Activated CD4-positive, alpha-beta T cell treated with anti-CD3 and anti-CD28 coated beads, Interleukin-2, amount 50 U/mL, for 48 hours (primary cell): ENCODE measurements at places on chromosomes 7 and 10.
A peak's percentile ranks its signal among the peaks of the same experiment; 100 is the strongest.

- no peak for DNase-seq
Measured at GRCh38 chr7:37671876-37672275, 11.7 kb upstream of the GPR141 start.

- no peak for DNase-seq
Measured at GRCh38 chr10:102538811-102539210, 35.0 kb downstream of the SUFU start.

DNA sequence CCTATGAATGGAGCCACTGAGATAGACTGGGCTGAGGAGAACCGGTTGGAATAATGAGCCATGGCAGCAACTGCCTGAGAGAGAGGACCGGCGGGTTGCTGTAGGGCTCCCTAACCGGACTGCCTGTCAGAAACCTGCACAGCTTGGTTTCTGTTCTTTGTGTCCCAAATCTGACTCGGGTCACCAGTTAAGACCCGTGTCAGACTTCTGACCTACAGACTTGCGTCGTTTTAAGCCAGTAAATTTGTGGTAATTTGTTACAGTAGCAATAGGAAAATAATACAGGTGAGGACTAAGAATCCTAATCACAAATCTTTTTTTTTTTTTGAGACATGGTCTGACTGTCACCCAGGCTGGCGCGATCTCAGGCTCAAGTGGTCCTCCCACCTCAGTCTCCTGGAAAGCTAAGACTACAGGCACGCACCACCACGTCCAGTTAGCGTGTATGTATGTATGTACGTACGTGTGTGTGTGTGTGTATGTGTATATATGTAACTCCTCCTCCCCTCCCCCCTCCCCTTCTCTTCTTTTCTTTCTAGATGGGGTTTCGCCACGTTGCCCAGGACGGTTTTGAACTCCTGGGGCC lies 672 bp upstream of the DDX56 start:
- DNase-seq, result no peak

- DNase-seq, result peak; percentile 59
Measured at GRCh38 chr7:74417419-74417971, 36.2 kb upstream of the GTF2IRD1 start.

DNA sequence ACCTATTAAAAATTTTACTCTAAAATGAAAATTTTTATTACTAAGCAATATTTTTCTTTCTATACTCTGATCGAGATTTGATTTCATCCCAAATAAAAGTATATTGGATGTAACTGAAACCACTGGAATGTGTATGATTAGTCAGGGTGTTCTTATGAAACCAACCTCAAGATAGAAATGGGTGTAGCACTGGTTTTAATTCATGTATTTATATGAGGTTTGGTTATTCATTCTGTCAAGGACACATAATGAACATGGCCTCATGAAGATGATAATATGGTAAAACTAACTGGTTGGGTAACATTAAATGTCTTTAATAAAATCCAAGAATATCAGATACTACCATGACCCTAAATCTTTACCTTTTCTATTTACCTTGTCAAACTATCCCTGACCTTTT lies 197.7 kb downstream of the SEMA3A start:
- no peak for DNase-seq

DNA sequence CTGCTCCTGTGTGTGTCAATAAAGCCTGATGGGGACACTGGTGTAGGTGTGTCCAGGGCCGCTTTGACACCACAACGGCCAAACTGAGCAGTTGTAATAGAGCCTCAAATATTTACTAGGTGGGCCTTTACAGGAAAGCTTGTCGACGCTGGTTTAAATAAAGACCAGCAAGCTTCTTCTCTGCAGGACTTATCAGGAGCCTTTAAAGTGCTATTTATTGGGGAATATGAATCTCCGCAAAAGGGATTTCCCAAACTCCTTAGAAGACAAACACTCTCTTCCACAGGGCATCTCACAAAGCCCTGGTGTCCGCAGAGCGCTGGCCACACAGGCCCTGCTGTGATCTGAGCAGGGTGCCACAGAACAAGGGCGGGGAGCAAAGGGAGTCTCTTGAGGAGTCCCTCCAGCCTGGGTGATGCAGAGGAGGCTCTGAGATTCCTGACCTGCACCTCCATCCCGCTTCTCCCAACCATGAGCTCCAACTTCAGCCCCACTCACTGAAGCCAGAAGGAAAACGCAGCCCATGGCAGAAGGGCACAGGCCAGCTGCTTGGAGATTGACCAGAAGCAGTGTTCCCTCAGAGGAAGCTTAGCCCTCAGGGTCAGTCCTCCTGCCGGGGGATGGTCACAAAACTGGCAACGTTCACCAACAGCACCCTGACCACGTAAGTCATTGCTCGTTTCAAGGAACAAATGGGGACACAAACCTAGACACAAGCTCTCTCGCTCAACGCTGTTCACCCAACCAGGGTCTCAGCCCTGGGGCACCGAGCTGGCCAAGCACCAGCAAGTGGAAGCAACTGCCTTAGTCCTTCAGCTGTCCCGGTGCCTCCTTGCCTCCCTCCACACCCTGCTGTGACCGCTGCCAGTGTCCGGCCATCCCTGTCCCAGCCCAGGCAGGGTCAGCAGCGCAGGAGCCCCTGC lies 129.5 kb downstream of the OAT start:
- DNase-seq, result no peak

DNA sequence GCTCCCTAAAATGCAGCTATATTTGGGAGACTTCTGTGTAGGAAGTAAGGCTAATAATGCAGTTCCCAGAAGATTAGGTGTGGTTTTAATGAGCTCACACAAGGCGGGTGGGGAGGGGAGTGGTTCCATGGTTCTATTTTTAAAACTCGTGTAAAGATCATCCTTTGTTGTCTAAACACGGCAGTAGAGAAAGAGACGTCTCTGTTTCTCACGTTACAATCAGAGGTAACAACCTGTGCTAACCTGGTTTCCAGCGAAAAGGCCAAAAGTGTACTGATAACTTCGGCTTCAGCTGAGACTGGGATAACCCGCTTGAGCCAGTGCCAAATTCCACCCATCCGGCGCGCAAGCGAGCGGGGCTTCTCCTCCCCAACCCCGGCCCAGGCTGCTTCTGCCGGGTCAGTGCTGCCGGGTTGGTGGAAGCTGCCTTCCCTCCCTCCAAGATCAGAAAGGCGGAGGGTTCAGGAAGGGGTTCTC lies 2.5 kb upstream of the MAP3K8 start:
- DNase-seq, result no peak

DNA sequence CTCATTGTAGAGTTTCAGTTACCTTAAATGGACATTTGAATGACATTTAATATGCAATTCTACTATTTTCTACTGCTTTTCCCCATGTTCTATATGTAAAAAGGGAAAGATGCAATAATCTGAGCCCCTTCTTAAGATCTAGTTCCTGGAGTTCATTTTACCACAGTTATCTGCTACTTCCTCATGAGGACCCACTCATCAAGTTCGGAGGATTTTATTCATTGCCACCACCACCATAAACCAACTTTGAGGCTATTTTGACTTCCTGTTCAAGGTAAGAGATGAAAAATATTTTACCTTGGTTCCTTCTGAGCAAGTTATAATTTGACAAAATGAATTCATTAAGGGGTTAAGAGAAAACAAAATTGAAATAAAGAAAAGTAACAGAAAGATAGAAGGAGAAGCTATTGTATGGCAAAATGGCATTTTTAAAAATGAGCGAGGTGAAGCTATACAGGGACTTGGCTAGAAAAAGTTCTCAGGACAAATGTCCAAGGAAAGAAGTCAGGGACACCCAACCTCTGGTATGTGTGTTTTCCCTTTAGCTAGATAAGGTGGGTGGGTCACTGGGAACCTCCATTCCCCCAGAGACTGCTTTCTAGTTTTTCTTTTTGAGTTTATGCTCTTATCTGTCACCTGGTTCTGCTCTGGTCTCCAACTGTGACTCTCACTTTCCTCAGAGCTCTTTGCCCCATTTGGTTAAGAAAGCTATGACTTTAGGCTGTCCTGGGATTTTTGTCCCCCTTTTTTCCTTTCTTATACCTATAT lies 14.9 kb upstream of the FAM3C start:
- no peak for DNase-seq

DNA sequence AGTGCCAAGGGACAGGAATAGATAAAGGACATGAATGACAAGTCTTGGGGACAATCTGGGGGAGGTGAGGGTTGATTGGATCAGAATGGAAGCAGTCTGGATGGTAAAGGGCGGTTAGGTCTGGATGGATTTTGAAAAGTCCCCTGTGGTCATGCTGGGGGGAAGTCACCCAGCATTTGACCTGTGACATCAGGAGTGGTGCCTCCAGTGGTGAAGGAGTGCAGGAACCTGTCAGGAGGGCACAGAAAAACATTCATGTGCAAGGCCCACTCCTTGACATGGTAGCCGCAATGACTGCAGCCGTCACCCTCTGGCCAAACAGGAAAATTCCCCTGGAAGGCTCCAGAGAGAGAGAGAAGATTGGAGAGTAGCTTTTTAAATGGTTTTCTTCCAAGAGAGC lies 304.8 kb downstream of the GFRA1 start:
- no peak for DNase-seq

DNA sequence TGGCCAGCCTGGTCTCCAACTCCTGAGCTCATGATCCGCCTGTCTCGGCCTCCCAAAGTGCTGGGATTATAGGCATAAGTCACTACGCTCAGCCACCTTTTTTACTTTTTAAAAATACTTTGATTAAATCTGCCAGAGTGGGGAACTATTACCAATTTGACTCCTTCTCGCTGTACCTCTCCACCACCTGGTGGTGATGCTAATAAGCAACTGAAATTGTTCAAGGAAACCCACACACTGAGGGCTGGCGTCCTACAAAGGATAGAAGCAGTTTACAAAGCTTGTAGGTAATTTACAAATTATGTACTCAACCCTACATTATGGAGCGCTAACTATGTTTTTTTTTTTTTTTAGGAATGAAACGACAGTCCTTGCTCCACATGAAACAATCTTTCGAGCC lies 111.1 kb downstream of the CPED1 start:
- DNase-seq, result no peak

DNA sequence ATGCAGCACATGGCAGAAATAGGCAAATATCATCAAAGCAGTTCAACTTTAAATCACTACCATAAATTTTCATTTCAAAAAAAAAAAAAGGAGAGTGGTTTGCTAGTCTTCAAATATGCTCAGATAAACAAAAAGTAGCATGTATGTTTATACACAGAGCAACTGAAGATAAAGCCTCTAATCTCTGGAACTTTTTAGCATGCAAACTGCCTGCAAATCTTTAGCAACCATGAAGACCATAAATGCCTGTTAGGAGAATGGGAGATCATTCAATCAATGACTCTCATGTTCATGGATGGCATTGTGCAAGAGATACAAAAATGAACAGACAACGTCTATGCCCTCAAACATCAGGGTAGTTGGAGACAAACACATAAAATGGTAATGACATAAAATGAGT lies 57.3 kb downstream of the ORC5 start:
- DNase-seq, result no peak

GRCh38 chr7:951881-952547 lies 2.5 kb downstream of the ADAP1 start:
- no peak for DNase-seq

DNA sequence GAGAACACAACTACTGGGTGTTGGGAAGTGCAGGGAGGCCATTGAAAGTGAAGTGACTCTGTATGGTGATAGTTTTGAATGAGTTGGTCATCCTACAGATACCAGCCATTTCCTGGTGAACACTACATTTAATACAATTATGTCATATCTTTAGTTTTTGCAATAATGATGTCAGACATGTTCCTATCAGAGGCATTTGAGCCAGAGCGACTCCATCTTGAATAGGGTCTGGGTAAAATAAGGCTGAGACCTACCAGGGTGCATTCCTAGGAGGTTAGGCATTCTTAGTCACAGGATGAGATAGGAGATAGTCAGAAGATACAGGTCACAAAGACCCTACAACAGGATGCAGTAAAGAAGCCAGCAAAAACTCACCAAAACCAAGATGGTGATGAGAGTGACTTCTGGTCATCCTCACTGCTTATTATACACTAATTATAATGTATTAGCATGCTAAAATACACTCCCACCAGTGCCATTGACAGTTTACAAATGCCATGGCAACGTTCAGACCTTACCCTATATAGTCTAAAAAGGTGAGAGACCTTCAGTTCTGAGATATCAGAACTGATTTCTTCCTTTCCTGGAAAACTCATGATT lies 28.2 kb downstream of the ADK start:
- no peak for DNase-seq
